ENCODE measurements at places on chromosomes 1 and 21.
A peak's percentile ranks its signal among the peaks of the same experiment; 100 is the strongest.

GRCh38 chr1:108327534-108328466, 83.9 kb upstream of the NBPF4 start:
- DNase-seq, result no peak

DNA sequence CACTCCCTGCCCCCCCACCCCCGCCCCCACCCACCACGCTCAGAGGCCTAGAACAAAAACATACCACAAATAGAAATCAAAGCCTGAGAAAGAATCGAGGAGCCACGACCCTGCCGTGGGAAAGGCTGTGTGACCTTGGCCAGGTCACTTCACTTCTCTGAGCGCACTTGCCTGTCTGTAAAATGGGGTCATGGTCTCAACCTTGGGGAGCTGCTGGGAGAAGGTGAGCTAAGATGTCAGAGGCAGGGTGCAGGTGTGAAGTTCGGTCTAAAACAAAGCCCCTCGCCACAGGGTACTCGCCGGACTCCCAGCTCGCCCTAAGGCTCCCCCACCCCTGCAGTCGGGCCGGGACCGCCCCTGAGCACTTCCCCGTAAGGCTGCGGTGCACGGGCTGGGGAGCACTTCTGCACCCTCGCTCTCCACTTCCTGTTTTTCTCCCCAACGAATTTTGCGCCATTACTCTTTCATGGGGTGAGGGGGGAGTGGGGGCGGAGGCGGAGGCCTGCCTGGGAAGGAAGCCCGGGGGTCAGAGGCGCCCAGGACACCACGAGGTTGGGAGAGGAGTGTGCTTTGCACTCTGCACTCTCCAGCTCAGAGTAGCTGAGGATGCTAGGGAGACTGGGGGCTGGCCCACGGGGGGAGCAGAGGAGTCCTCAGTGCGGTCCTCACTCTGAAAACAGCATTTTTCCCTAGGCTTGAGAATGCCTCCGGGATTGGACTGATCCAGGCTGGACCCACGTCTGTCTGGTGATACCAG, 21.9 kb upstream of the PIK3CD start:
- peak; percentile 67 for DNase-seq

DNA sequence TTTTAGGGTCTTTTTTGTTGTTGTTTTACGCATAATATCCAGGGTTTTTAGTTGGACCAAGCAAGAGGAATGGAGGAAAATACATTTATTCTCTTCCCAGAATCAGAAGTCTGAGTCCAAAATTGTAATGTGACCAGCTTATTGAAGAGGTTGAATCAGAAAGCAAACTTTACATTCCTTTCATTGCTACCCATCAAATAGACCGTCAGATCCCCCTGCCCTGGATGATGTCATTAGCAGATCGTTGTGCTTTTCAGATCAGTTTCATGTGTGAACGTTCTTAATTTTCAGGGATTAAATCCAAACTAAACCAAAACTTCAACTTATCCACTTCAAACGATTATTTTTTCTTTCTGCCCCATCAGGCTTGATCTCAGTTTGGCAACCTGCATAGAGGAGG, 85.7 kb upstream of the NGF start:
- DNase-seq, result no peak

DNA sequence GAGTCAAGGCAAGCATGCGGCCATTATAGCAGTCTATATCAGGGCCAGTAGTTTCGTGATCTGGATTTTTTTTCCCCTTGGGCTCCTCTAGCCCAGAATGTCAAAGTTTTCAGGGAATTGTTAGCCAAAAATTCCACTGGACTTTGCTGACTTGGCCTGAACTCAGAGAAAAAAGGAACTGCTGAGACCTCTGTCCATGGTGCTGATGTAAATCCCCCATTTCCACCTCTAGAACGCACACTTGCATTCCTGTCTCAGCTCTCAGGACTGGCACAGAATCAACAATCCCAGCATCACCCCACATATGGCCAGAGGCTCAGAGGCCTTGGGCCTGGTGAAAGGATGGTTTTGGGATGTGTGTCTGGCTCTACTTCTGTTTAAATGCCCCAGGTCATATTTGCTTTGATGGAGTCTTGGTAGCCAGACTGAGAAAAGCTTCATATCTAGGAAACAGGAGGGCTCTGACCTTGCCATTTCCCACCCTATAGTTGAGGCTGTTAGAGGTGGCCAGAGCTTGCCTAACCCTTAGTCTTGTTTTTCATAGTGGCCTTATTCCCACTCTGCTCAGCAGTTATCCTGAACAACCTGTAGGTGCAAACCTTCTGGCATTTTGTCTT, 16.9 kb upstream of the EFCAB14 start:
- DNase-seq, result no peak

- no peak for DNase-seq
Observed at GRCh38 chr1:201008666-201009360, 14.7 kb downstream of the KIF21B start.

Data from stimulated activated CD8-positive, alpha-beta memory T cell treated with anti-CD3 and anti-CD28 coated beads, Interleukin-4, amount 100 ng/mL, for 24 hours (primary cell).